ENCODE measurements at places on chromosomes 3 and 15.
A peak's percentile ranks its signal among the peaks of the same experiment; 100 is the strongest.

- no peak for DNase-seq
These were observed 20.2 kb upstream of the XXYLT1 start for GRCh38 chr3:195291121-195291520.

DNA sequence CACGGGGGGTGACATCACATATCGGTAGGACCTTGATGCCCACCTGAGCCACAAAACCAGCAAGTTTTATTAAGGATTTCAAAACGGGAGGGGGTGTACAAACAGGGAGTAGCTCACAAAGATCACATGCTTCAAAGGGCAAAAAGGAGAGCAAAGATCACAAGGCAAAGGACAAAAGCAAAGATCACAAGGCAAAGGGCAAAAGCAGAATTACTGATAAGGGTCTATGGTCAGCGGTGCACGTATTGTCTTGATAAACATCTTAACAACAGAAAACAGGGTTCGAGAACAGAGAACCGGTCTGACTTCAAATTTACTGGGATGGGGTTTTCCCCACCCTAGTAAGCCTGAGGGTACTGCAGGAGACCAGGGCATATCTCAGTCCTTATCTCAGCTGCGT is 143.5 kb upstream of the LPP start:
- no peak for DNase-seq

- DNase-seq: no peak
These were observed 1.2 kb downstream of the GBE1 start for GRCh38 chr3:81760215-81760614.

DNA sequence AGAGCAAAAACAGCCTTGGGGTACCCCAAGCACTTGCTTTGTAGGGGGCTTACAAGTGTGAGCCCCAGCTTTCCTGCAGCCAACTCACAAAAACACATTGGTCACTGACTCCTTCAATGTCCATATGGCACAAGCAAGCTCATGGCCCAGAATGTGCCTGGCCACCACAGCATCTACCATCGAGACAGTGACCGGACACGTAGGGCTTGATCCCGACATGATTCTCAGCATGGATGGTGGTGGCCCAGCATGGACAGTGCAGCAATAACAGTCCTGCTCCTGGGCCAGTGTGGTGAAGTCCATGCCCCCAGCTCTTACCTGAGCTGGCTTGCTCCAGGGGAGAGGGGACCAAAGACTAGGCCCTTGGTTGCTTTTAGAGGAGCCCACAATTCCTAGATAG is 6.0 kb downstream of the UNC45A start:
- no peak for DNase-seq

GRCh38 chr3:165682734-165683133 is 154.5 kb downstream of the BCHE start:
- no peak for DNase-seq

- no peak for DNase-seq
These were observed 2.6 kb downstream of the GMPS start for GRCh38 chr3:155872904-155873646.

DNA sequence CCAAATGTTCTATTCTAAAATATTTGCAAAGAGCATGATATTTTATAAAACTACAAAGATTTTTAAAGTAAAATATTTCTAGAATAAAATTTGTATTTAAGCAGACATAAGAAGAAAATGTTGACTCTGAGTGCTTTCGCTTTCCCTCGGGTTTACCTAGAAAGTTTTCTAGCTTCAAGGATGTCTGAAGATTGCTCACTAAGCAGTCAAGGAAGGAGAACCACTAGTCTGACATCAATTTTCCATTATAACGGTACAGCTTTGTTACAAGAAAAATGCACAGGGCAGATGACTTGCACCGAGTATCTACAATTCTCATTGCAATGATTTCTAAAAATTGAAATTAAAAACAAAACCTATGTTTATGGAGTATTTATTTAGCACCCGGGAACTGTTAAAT is 14.2 kb downstream of the GPR15 start:
- DNase-seq: no peak

DNA sequence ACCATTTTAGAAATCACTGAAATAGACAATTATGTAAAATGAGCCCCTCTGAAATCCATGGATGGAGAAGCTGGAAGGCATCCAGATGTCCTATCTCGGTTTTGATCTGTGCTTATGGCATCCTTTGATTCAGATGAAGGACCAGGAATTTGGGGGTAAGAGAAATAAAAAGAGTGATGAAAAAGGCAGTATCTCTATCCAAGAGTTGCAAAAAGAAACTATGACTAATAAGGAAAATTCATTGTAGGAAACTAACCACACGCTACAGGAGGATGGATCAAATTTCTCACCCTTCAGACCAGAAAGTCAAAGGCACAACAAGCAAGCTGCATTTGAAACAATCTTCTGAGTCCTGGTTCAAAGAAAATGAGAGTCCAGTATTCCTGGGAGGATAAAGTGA is 34.8 kb downstream of the SRGAP3 start:
- DNase-seq: no peak

GRCh38 chr15:99925661-99926461 is 192.6 kb upstream of the LYSMD4 start:
- DNase-seq: peak; percentile 44

DNA sequence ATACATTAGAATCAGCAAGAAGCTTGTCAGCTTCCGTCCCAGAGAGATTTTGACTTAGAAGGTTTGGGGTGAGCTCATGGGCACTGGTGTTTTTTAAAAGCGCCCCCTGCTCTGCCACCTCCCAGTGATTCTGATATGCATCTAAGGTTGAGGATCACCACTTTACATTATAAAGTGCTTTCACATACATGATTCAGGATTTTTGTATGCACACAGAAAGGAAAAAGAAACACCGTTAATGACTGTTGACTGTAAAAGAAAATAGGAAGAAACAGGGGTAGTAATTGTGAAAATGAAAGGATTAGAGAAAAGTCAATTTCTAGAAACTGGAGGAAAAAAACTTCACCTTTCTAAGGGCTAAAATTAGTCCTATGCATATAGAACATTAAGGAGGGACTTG is 104.9 kb upstream of the ZBED2 start:
- no peak for DNase-seq

DNA sequence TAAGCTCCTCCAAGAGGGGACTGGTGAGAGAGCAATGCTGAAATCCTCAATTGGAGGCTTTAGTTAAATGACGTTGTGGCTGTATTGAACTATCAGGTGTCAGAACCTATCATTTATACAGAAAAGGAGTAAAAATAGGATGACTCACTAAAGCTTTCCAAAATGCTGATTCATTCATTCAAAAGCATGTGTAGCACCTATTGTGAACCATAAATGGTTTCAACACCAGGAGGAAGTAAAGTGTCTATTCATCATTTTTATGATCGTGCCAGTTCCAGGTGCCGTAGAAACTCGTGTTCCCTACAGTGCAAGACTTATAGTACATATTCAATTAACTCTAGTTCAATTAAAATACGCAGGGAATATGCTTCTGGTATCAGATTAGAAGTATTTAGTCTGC is 66.5 kb upstream of the ARRDC4 start:
- DNase-seq: no peak

GRCh38 chr3:138398791-138399575 is 35.4 kb upstream of the ESYT3 start:
- no peak for DNase-seq

GRCh38 chr3:178629430-178630178 is 93.4 kb downstream of the KCNMB2 start:
- DNase-seq: no peak

GRCh38 chr15:61921093-61921492 is 139.2 kb downstream of the VPS13C start:
- no peak for DNase-seq

- DNase-seq: peak; percentile 23
These were observed 36.1 kb upstream of the MCF2L2 start for GRCh38 chr3:183464480-183464879.

GRCh38 chr3:44065311-44066094 is 176.2 kb upstream of the TOPAZ1 start:
- no peak for DNase-seq

DNA sequence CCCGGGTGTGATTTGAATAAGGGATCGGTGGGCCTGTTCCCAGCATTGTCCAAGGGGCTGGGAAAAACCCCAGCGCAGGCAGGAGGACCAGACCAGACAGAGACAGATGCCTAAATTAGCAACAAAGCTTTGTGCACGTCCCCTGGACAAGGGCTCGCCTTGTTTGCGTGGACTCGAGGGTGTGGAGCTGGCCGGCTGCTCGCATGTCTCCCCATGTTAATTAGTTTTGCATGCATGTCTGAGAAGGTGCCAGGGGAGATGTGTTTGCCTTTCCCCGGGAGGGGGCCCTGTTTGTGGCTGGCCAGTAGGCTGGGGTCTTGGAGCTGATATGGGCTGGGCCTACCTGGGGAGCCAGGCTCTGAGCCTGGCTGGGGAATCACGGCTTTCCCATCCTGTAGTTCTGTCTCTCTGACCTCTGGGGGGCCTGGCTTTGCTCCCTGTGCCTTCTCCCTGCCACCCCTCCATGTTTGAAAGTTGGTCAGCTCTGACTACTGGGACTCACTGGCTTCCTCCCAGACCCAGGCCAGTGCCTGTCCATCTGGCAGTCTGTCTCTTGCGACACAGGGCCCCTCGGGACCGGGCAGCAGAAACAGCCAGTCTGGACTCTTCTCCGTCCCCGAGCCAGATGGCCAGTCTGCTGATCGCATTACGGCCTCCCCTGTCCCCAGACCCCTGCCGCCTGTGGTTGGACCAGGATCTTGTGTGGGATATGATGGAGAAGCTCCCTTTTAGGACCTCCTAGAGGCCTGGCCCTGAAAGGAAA is 55.4 kb upstream of the POLG start:
- no peak for DNase-seq

DNA sequence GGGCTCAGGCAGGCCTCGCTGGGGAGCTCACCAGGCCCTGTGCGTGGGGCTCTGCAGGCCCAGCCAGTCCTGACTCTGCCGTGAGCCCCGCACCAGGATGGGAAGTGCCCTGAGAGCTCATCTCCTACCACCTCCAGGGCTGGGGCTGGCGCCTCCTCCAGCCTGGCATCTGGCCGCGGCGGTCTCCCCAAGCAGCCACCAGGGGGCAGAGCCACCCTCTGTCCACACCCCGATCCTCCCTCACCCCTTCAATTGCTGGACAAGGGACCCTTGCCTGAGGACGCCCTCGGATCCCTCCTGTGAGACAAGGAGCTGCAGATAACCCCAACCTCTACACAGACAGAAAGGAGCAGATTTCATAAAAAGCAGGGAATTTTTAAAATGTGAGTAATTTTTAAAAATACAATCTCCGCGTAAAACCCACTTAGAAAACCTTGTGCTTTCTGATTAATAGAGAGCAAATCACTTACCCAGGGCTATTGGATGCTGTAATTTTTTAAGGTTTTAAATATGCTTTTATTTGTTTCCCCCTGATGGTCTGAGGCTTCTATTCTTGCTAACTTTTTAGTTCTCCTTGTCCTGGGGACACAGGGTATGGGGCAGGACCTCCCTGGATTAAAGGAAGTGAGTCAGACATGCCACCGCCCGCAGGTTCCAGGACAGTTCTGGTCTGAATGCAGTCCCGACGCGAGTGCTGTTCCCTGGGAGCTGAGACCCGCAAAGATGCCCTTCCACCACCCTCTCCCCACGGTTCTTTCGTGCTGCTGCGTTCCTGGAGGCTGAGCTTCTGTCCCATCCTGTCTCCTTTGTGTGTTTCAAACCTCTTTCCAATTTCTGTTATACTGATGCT is 52.3 kb upstream of the CHRNA7 start:
- peak; percentile 82 for DNase-seq

- DNase-seq: no peak
These were observed at the start of gene SSUH2 for GRCh38 chr3:8644748-8645390. TSS of gene SSUH2 (minus strand) at chr3:8644798. CDS start at chr3:8644758, 40 bp downstream.

DNA sequence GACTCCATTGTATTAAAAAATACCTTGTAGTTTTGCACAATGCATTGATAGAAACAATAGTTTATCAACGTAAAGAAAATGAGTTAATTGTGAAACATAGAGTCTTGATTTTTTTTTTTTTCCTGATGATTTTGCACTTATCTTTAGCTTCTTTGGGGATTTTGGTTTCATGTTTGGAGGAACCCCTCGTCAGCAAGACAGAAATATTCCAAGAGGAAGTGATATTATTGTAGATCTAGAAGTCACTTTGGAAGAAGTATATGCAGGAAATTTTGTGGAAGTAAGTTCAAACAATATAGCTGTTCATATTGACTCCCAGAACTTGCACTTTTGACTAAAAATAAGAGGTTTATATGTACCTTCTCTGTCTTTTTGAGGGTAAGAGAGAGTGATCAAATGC is 7.0 kb downstream of the DNAJB11 start:
- no peak for DNase-seq

DNA sequence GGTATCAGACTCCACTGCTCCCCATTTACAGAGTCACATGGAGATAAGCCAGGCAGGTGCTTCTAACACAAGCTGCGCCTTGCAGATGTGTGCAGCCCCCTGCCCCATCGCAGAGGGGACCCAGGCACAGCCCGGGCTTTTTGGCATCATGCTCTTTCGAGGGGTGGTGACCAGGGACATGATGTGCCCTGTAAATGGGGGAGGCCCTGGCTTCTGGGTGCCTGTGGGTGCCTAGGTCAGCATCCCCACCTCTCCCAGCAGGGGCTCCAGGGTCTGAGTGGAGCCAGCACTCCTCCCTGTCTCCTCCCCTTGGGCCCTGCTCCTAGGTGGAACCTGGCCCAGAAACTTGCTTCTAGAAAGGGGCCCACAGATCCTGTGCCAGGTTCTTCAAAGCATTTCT is 15.2 kb downstream of the TRPM1 start:
- no peak for DNase-seq

GRCh38 chr15:77815015-77815414 is 182.3 kb upstream of the LINGO1 start:
- DNase-seq: no peak

GRCh38 chr3:54046641-54047214 is 75.6 kb upstream of the CACNA2D3 start:
- peak; percentile 41 for DNase-seq

GRCh38 chr3:62211675-62212429 is 161.5 kb downstream of the FEZF2 start:
- no peak for DNase-seq

- no peak for DNase-seq
These were observed 67.9 kb upstream of the CCDC54 start for GRCh38 chr3:107309312-107309711.

DNA sequence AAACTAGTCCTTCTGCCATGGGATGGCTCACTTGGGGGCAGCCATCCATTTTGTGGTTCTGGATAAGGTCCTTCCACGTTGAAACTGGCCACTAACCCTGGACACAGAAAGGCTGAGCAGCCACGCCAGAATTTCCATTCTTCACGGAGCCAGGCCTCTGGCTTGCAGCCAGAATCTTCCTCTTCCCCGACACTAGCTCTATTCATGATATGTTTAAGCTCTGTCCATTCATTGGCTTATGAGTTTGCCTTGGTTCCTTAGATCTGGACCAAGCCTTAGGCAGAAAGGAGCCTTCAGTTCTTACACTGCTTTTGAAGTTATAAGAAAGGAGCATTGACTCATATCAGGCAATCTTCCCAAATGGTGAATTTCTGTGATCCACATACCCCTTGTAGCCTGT is 288.4 kb upstream of the GOLGA6L4 start:
- no peak for DNase-seq

DNA sequence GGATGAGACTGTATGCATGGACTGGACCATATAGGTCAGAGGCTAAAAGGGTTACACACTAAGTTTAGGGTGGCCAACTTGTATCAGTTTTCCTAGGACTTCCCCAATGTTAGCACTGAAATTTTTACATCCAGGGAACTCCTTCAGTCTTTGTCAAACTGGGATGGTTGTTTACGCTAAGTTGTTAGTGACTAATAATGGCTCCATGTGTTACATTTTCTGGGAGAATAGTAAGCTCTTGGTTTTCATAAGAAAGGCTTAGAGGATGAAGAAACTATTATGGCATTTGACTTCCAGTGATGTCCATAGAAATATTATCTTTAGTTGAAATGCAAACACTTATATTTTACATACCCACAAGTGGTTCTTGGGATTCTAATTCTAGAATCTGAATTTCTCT is 57.9 kb upstream of the ST3GAL6 start:
- no peak for DNase-seq
